ENCODE measurements at places on chromosomes 2 and 18. TPM values are rescaled to one million over a fixed set of nuclear protein-coding genes. Genes with fewer than 3 reads are reported as not detected.

- no peaks in the 10 kb centered on the region for H3K36me3 ChIP-seq
- no peak for DNase-seq
- no peaks in the 10 kb centered on the region for H3K27me3 ChIP-seq
- H3K4me3 ChIP-seq, result no peak overlapping the region
- no peak overlapping the region for H3K27ac ChIP-seq
Observed at GRCh38 chr18:32300914-32301313, 111.1 kb downstream of the MEP1B start.

- H3K4me3 ChIP-seq, result no peak overlapping the region
- DNase-seq, result no peak
- no peaks in the 10 kb centered on the region for H3K36me3 ChIP-seq
- no peaks in the 10 kb centered on the region for H3K4me1 ChIP-seq
Observed at GRCh38 chr2:227395556-227395955, 7.8 kb upstream of the SCYGR1 start.

- no peaks in the 10 kb centered on the region for H3K4me1 ChIP-seq
- no peaks in the 10 kb centered on the region for H3K27me3 ChIP-seq
- H3K4me3 ChIP-seq, result no peak overlapping the region
- no peak for DNase-seq
- H3K36me3 ChIP-seq, result peaks cover 26% of the 10 kb centered on the region
- H3K27ac ChIP-seq, result no peak overlapping the region
Observed at GRCh38 chr18:675307-675706, 17.9 kb downstream of the TYMS start.

GRCh38 chr18:10511236-10511635, 14.6 kb upstream of the NAPG start:
- DNase-seq, result no peak
- no peak overlapping the region for H3K27ac ChIP-seq
- no peaks in the 10 kb centered on the region for H3K36me3 ChIP-seq
- no peak overlapping the region for H3K4me3 ChIP-seq
- H3K4me1 ChIP-seq, result no peaks in the 10 kb centered on the region
- H3K27me3 ChIP-seq, result no peaks in the 10 kb centered on the region

Gene ELOA2
- not detected for total RNA-seq

Gene FAM228A
- total RNA-seq, result 0.82 TPM

Gene ACVR1C
- 0.45 TPM for total RNA-seq

DNA sequence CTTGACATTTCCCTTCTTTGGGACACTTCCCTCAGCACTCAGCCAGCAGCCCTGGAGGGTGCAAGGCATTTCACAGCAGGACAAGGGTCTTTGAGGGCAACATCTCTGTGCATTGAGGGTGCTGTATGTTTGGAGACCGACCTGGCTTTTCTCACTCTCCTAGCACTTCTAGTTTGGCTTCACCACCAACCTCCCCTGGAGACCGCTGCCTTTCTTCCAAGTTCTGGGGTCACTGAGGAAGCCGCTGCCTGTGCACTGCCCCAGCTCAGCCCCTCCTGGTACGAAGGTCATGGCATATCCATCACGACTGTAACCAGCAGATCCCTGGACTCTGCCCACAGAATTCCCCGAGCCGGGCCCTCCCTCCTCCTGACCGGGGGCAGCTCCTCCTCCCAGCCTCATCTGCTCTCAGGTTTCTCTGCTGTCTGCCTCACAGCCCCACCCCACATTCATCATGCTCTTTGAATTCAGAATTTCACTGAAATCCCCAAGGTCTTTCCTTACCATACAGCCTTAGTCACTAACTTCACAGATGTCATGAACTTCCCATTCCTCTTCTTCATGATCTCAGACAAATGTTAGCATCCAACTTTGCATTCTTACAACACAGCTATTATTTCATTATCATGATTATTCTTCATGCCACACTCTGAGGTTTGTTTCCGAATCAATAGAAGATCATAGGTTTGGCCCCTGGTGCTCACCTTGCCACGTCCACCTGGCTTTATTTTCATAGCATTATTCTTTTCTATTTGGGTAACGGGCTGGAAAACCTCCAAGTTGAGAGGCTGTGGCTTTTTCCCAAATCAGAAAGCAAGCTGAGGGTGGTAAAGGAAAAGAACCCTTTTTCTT, 113.0 kb upstream of the COPS8 start:
- no peak overlapping the region for H3K27ac ChIP-seq
- peaks cover 31% of the 10 kb centered on the region for H3K4me1 ChIP-seq
- H3K36me3 ChIP-seq, result no peaks in the 10 kb centered on the region

- no peak for DNase-seq
- H3K36me3 ChIP-seq, result peaks cover 27% of the 10 kb centered on the region
- H3K27ac ChIP-seq, result no peak overlapping the region
- no peaks in the 10 kb centered on the region for H3K27me3 ChIP-seq
- H3K4me3 ChIP-seq, result no peak overlapping the region
- H3K4me1 ChIP-seq, result peaks cover 3% of the 10 kb centered on the region
Observed at GRCh38 chr2:237718277-237718634, 80.3 kb upstream of the RBM44 start.

GRCh38 chr2:30522421-30522820, 75.4 kb downstream of the LCLAT1 start:
- H3K4me3 ChIP-seq, result no peak overlapping the region
- no peaks in the 10 kb centered on the region for H3K4me1 ChIP-seq
- H3K36me3 ChIP-seq, result peaks cover 3% of the 10 kb centered on the region
- H3K27ac ChIP-seq, result no peak overlapping the region
- DNase-seq, result no peak

Gene GLS
- total RNA-seq, result 322 TPM

Gene ABCG8
- total RNA-seq, result not detected

DNA sequence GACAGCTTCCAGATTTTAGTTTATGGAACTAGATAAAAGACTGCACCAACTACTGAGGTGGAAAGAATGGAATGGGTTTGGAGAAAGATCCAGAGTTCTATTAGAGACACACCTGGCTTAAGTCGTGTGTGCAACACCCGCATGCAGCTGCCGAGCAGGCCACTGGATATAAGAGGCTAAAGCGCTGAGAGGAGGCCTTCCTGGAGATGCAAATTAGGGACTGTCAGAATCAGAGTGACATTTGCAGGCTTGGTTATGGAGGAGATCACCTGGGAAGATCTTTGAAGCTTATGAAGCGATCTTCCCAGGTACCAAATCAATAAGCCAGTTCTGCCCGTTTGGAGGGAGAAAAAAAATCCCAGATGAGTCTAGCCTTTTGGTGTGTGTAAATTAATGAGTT, 30.4 kb upstream of the KLHL29 start:
- peaks cover 6% of the 10 kb centered on the region for H3K27me3 ChIP-seq
- H3K4me1 ChIP-seq, result peaks cover 5% of the 10 kb centered on the region
- no peak overlapping the region for H3K4me3 ChIP-seq
- H3K27ac ChIP-seq, result no peak overlapping the region
- H3K36me3 ChIP-seq, result no peaks in the 10 kb centered on the region
- DNase-seq, result no peak

GRCh38 chr2:204984518-204984917, 439.2 kb downstream of the PARD3B start:
- no peak overlapping the region for H3K4me3 ChIP-seq
- H3K36me3 ChIP-seq, result no peaks in the 10 kb centered on the region
- no peak overlapping the region for H3K27ac ChIP-seq
- DNase-seq, result no peak
- no peaks in the 10 kb centered on the region for H3K4me1 ChIP-seq

Gene TMEM37
- total RNA-seq, result not detected

DNA sequence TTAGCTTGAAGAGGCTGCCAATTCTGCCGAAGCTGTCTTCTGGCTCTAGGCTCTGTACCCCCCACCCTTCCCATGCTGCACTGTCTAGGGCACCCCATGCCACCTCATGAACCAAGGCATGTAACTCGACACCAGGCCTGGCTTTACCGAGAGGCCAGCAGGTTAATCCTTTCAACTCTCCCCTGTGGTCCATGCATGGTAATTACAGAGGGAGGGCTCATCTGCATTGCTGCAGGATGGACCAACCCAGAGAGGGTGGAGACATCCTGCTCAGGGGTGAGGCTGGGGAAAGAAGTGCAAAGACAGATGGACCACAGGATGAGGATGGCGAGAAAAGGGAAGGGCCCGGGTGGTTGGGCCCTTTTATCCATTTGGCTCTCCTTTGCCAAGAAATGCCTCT, 65.8 kb downstream of the KCTD1 start:
- H3K27me3 ChIP-seq, result no peaks in the 10 kb centered on the region
- no peak overlapping the region for H3K27ac ChIP-seq
- no peaks in the 10 kb centered on the region for H3K36me3 ChIP-seq
- no peaks in the 10 kb centered on the region for H3K4me1 ChIP-seq

- peaks cover 2% of the 10 kb centered on the region for H3K36me3 ChIP-seq
- no peaks in the 10 kb centered on the region for H3K27me3 ChIP-seq
- peaks cover 7% of the 10 kb centered on the region for H3K4me1 ChIP-seq
- H3K27ac ChIP-seq, result no peak overlapping the region
Observed at GRCh38 chr2:180003559-180003958, 3.5 kb downstream of the CWC22 start.

Gene PREPL
- total RNA-seq, result 18.4 TPM

Gene FTCDNL1
- total RNA-seq, result 0.95 TPM

Gene DPP4
- 1.8 TPM for total RNA-seq

Gene CHST9
- not detected for total RNA-seq

DNA sequence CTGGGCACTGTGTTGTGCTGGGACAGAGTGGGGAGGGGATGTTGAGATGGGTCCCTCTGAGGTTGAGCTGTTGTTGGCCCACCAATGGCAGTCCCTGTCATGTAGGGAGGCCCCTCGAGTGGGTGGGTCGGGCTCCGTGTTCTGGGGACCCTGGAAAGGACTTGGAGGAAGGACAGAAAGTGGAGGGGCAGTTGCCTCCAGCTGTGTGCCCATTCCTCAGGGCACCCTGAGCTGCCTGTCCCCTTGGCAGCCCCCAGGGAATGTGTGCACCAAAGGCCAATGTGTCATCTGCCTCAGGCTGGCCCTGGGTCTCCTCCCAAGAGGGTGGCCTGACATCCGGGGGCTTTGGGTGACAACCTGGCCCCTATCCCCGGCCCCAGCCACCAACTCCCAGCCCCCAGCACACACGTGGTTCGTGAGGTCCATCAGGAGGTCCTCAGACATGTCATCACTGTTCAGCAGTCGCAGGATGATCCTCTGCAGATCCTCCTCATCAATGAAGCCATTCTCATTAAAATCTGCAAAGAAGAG, 57.7 kb downstream of the CIB4 start:
- H3K27me3 ChIP-seq, result no peaks in the 10 kb centered on the region
- no peak overlapping the region for H3K27ac ChIP-seq
- H3K4me1 ChIP-seq, result no peaks in the 10 kb centered on the region
- H3K36me3 ChIP-seq, result no peaks in the 10 kb centered on the region
- no peak for DNase-seq

- no peak overlapping the region for H3K27ac ChIP-seq
- peaks cover 73% of the 10 kb centered on the region for H3K27me3 ChIP-seq
- H3K4me1 ChIP-seq, result peaks cover 3% of the 10 kb centered on the region
Observed at GRCh38 chr2:176104316-176105077, 2.6 kb upstream of the HOXD11 start.

DNA sequence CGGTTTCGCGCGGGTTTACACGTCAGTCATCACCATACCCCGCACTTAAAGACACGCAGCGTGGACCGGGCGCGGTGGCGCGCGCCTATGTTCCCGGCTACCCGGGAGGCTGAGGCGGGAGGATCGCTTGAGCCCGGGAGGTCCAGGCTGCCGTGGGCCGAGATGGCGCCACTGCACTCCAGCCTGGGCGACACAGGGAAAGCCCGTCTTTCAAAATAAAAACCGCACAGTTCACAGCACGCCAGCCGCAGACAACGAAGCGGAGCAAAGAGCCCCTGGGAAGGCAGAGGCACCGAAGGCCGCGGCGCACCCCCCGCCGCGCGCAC, 328 bp downstream of the DTYMK start:
- no peak for DNase-seq
- peak overlapping the region; percentile 67 for H3K4me3 ChIP-seq
- H3K27me3 ChIP-seq, result no peaks in the 10 kb centered on the region
- peaks cover 8% of the 10 kb centered on the region for H3K36me3 ChIP-seq
